ENCODE measurements at places on chromosomes 6 and 20.
A peak's percentile ranks its signal among the peaks of the same experiment; 100 is the strongest.

DNA sequence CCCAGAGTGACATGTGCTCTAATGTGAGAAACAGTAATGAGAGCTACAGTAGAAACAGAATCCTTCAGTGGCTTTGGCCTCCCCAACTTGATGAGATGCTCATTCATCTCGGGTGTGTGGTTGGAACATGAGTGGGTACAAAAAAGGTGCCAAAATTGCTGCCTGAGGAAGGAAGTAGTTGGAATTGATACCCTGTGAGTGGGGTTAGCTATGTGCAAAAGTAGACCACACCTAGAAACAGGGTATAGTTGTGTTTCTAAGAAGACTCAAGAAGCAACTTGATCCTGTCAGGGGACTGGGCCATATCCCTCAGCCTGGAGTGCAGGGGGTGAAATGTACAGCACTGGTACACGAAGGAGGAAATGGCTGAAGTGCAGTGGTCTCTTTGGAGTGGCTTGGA lies 206.4 kb upstream of the SUPT3H start:
- no peak for DNase-seq

DNA sequence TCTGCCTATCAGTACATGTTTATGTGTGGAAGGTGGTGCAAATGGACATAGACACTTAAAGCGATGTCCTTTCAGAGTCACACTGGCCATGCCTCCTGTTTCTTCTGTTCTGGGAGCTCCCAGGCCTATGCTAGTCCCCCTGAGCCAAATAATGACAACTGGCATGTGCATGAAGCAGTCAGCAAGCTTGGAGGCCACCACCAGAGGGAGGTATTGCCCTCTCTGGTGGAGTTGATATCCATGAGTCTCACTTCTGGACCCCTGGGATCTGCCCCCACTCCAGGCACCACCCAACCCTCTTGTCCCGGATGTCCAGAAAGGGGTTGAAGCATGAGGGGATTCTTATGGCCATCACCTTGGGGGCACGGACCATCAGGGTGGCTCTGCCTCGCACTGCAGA lies 172.2 kb downstream of the AIG1 start:
- DNase-seq = peak; percentile 12

GRCh38 chr6:160419488-160419887 lies 71.3 kb downstream of the SLC22A3 start:
- no peak for DNase-seq

DNA sequence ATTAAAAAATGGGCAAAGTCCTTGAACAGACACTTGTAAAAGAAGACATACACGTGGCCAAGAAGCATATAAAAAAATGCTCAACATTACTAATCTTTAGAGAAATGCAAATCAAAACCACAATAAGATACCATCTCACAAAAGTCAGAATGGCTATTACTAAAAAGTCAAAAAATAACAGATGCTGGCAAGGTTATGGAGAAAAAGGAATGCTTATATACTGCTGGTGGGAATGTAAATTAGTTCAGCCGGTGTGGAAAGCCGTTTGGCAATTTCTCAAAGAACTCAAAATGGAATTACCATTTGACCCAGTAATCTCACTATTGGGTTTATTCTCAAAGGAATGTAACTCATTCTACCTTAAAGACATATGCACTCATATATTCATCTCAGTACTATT lies 166.6 kb downstream of the KHDC1L start:
- no peak for DNase-seq

DNA sequence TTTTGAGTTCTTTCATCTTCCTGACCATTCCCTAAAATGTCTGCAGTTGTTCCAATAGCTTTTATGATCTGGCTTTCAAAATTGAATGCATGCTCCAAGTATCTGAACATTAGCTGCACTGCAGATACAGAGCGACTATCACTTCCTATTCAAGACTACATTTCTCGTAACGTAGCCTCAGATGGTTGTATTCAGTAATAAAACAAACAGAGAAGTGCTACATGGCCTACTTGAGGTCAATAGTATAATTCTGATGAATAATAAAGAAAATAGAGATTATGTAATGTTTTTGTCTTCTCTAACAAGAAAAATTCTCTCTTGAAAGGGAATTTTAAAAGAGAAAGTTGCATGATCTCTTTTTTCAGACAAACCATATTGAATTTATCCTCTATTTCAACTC lies 333.9 kb upstream of the IRAK1BP1 start:
- no peak for DNase-seq

- no peak for DNase-seq
Observed at GRCh38 chr6:157908369-157909281, 73.0 kb upstream of the SYNJ2 start.

GRCh38 chr6:148438632-148439031 lies 96.0 kb downstream of the SASH1 start:
- no peak for DNase-seq

DNA sequence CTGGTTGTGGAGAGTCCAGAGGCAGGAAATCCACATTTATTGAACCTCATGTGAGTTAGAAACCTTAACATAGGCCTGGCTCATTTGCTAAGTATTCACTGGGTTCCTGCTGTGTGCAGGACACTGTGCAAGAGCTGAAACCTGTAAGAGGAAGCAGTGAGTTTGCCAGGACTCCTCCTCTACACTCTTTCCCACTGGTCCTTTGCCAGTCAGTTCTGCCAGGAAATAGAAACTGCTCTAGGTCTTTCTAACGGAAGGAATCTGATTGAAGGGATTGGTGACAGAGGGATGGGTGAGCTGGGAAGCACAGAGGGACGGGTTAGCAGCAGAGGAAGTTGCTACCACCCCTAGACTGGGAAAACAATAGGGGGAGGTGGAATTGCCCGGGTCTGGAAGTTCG lies 234.2 kb upstream of the ECI2 start:
- no peak for DNase-seq

- DNase-seq = no peak
Observed at GRCh38 chr6:26149240-26149639, 62.0 kb downstream of the HFE start.

DNA sequence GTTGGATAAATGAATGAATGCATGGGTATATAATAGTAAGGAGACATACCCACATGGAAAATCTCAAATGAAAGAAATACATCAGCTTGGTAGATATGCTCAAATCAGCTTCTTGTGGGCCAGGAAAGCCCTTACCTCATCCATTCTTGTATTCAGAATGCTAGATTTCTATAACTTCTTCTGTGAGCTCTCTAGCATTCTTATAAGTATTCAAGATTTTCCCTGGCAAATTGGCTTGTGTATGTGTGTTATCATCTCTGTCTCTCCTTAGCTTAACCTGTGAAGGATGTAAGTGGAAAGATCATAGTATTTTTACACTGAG lies 100.8 kb downstream of the OR2B2 start:
- no peak for DNase-seq

GRCh38 chr20:51800872-51801121 lies 1.5 kb downstream of the SALL4 start:
- peak; percentile 41 for DNase-seq

DNA sequence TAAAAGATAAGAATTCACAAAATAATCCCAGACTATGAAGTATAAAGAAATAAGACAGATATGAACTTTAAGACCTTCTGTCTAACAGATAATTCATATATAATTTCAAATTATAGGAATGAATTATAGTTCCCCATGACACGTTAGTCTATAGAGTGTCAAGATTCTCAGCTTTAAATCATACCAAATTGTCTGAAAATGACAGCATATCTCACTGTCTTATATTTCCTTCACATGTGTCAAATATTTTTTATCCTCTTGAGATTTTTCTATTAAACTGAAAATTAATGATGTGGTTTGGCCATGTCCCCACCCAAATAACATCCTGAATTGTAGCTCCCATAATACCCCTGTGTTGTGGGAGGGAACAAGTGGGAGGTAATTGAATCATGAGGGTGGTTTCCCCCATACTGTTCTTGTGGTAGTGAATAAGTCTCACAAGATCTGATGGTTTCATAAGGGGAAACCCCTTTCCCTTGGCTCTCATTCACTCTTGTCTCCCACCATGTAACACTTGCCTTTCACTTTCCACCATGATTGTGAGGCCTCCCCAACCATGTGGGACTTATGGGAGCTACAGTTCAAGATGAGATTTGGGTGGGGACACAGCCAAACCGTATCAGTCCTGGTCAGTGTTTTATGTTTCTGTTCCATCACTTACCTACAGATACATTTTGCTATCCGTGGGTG lies 825.3 kb upstream of the GJE1 start:
- no peak for DNase-seq

GRCh38 chr6:110412360-110412759 lies 3.0 kb downstream of the DDO start:
- peak; percentile 17 for DNase-seq

GRCh38 chr20:51190783-51191180 lies 167.9 kb upstream of the KCNG1 start:
- DNase-seq = no peak

DNA sequence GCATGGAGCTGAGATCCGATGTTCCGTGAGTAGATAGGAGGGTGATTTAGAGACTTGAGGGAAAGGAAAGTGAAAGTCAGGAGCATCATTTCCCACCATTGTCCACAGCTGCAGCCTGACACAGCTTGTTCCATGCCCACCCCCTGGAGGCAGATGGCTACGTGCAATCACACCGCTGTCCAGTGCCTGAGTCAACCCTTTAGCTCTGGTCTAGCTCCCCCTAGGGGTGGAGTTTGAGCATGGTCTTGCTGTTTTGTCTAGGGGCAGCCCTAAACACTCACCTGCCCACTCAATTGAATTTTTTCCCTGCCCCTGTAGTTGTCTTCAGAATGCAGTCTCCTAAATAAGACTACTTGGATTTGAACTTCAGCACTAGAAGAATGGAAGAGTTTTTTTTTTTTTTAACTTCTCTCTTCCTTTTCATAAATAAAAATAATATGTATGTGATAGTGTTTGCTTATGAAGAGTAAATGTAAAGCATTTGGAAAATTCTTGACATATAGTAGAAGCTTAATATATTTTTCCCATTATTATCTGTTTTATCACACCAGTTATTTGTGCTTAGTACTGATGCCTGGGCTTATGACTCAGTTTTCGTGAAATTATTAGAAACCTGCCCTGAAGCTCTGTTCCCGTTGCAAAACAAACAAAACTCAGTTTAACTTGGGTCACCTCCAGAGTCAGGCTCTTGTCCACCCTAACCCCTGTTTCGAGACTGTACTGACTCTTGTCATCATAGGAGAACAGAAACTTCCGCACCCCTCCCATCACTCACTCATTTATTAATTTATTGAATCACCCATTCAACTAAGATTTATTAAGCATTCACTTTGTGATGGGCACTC lies 814.8 kb downstream of the MAFB start:
- peak; percentile 69 for DNase-seq

DNA sequence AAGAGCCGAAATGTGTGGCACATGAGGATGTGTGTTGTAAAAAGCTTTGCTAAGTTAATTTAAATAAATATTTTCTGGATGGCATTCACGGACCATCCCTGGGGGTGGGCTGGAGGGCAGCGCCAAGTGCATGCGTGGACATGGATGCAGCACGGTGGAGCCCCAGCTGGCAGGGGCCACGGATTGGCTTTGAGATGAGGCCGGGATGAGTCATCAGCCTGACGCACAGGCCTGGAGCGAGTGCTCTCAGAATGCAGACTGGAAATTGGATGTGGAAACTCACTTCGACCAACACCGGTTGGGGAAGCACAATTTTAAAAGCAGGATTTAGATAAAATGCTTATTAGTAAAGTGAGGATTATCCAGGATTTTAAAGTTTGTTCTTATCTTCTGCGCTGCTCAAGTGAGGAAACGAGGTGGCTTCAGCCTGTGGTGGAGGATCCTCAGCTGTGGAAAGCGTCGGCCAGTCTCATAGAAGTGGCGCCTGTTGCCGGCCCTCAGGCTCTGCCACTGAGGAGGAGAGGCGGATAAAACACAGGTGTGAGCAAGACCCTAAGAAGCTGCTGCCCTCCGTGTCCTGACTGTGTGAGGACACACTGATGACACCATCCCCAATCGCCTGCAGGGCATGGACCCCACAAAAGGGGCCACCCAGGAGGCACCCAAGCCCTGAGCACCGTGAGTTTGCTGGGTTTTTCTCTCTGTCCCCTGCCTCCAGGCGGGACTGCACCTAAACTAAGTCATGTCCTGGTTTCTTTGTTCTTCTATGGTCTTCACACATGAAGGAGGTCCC lies 279.7 kb downstream of the CDH4 start:
- no peak for DNase-seq

- DNase-seq = no peak
Observed at GRCh38 chr6:56690519-56691285, 48.0 kb upstream of the DST start.

- DNase-seq = no peak
Observed at GRCh38 chr6:105482921-105483320, 80.0 kb upstream of the PREP start.

GRCh38 chr20:38165089-38165965 lies at the start of gene TGM2:
Gene TGM2 (minus strand): TSS chr20:38165270. CDS start chr20:38165198, 72 bp downstream.
- DNase-seq = peak; percentile 77

DNA sequence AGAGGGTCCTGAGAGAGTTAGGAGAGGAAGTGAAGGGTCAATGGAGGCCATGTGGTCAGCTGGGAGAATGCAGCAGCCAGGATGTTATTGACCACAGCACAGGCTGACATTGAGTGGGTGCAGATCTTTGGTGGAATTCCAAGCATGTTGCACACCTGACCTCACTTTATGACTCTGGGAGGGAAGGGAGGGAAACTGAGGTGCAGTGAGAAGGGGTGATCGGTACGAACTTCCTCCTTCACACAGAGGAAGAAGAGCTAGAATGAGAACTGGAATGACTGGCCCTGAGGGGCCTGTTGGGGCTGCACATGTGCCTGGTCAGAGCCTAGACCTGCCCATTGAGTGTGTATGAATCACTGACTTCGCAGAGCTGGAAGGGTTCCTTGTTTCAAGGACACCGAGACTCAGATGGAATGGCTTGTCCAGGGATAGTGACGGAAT lies 9.8 kb downstream of the FAM83D start:
- no peak for DNase-seq

DNA sequence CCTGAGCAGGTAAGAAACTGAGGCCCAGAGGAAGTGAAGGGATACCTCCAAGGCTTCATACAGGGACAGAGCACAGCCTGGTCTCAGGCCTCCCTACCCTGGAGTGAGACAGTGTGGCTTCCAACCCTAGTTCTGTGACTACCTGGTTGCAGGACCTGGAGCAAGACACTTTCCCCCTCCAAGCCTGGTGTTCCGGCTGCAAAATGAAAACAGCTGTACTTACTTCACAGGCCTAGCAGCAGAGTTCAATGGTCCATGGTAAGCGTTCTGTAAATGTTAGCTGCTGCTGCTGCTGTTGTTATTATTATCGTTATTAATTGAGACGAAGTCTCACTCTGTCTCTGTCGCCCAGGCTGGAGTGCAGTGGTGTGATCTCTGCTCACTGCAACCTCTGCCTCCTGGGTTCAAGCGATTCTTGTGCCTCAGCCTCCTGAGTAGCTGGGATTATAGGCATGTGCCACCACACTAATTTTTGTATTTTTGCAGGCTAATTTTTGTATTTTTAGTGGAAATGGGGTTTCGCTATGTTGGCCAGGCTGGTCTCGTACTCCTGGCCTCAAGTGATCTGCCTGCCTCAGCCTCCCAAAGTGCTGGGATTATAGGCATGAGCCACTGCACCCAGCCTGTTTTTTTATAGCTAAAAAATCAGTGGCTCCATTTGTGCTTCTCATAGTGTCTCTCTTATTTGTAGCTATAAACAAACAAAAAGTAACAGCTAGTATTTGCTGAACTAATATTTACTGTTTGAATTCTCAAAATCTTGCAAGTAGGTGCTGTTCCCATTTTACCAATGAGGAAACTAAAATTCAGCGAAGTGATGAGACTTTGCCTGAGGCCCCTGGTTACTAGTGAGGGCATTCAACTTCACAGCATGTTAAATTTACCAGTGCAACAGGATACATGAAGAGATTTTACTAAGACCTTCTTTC lies 41.9 kb downstream of the COX4I2 start:
- DNase-seq = no peak

GRCh38 chr6:37168163-37168758 lies 1.7 kb upstream of the PIM1 start:
- DNase-seq = no peak

Measured in NCI-H146 (cell line).